ENCODE measurements at places on chromosomes 1 and 21. TPM values are rescaled to one million over a fixed set of nuclear protein-coding genes. Genes with fewer than 3 reads are reported as not detected.

GRCh38 chr1:42231253-42231652 is 66.7 kb upstream of the GUCA2A start:
- no peak for DNase-seq

DNA sequence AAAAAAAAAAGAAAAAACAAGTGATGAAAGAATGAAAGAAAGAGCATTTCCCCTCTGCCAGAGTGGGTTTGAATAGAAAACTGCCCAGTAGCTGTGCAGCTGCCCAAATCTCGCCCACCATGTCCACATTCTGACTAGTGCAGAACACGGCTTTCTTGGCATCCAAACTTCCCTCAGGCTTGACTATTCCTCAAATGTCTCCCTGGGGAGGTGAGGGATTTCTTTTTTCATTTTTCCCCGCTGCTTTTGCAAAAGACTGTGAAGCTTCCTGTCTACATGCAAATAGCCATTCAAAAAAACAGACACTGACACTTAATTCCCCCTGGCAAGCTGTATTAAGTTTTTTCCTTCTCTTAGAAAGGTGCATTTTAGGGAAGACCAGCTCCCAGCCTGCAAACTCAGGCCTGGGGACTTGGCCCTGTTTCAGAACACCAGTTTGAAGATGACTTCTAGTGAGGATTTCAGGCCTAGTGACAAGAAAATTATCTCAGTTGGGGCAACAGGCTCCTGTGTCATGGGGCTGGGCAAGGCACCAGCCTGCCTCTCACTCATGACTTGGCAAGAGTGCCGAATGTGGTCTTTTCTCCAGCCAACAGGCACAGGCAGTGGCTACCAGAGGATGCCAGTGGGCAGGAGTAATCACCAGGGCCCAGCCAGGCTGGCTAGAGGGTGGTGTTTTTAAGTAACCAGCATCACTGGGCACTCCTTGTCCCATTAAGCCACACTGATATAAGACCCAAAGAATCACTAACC is 178.1 kb upstream of the NFIA start:
- DNase-seq, result no peak

ATP5IF1 gene
- 197 TPM for total RNA-seq

DNA sequence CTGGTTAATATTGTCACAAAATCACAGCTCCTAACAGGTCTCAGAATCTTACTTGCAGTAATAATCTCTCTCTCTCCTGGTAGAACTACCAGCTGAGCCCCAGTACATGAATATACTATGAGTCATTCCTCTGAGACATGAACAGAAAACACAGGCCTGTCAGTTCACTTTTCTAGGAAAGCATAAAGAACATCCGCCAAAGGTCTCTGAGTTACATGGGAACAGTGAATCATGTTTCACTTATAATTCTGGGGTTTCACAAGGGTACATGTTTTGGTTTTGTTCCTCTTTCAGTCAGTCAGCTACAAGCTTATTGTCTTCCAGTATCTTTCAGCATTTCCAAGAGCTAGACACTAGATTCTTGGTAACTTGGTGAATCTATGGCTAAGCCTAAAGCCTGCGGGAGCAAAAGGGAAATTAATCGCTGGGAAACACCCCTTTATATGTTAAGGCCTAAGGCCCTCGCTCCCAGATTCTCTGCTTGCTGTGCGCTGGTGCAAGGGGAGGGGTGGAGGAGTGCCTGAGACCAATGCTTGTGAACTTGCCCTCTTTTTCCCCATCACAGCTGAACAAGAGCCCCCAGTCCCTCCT is 31.7 kb downstream of the IFNGR2 start:
- peak; percentile 39 for DNase-seq

DNA sequence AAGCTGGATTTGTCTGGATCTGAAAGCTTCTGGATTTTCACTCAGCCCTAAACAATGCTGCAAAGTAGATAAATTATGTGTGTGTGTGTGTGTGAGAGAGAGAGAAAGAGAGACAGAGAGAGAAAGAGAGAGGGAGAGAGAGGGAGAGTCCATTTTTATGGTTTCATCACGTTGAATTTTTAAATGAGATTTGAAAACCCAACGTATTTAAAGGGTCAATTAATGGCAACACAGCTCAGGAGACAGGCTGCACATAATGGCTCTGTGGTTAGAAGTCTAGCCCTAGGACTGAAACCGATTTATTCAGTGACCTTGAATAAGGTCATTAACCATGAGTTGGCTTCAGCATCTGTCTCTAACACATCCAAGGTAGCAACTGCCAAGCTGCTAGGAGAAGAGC is 35.3 kb upstream of the FMN2 start:
- no peak for DNase-seq

GRCh38 chr1:41758500-41758899 is 160.2 kb downstream of the HIVEP3 start:
- no peak for DNase-seq

DNA sequence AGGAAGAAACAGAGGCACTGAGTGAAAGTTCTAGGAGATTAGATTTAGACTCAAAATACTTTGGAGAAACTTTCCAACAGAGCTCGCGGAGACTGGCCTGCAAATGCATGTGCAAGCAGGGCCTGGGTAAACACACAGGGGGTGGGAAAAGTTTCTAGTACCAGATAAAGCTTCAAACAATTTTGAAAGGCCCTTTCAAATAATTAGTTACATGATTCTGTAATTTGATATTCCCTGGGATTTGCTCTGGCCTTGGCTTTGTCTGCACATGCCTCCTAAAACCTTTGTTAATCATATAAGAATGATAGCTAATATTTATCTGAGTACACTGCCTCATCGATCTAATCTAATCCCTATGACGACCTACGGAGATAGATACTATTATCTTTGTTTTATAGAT is 31.3 kb downstream of the VTCN1 start:
- DNase-seq, result no peak

- no peak for DNase-seq
These were observed 142.2 kb downstream of the NFIA start for GRCh38 chr1:61224609-61225008.

DNA sequence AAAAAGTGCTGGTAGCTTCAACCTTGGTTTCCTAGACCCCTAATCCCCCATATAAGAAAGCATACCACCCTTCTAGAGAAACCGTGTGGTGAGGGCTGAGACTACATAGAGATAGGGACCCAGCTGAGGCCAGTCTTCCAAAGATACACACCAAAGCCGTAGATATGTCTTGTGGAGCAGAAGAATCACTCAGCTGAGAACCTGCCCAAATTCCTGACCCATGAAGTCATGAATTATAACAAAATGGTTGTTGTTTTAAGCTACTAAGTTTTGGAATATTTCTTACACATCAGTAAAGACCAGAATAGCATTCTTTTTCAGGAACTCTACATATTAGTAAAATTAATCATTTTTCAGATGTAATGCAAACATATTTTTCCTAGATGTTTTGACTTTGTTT is 3.3 kb upstream of the SNRPE start:
- DNase-seq, result no peak

DNA sequence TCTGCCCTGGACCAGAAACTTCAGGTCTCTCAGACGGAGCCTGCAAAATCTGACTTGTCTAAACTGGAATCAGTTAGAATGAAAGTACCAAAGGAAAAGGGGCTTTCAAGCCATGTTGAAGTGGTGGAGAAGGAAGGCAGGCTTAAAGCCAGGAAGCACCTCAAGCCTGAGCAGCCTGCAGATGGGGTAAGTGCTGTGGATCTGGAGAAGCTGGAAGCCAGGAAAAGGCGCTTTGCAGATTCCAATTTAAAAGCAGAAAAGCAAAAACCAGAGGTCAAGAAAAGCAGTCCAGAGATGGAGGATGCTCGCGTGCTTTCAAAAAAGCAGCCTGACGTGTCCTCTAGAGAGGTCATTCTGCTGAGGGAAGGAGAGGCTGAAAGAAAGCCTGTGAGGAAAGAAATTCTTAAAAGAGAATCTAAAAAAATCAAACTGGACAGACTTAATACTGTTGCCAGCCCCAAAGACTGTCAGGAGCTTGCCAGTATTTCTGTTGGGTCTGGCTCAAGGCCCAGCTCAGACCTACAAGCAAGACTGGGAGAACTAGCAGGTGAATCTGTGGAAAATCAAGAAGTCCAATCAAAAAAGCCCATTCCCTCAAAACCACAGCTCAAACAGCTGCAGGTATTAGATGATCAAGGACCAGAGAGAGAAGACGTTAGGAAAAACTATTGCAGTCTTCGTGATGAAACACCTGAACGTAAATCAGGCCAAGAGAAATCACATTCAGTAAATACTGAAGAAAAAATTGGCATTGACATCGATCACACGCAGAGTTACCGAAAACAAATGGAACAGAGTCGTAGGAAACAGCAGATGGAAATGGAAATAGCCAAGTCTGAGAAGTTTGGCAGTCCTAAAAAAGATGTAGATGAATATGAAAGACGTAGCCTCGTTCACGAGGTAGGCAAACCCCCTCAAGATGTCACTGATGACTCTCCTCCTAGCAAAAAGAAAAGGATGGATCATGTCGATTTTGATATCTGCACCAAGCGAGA is 46.6 kb downstream of the ZBTB17 start:
- DNase-seq, result no peak

- no peak for DNase-seq
These were observed 45.3 kb downstream of the GPATCH2 start for GRCh38 chr1:217585577-217585976.

- no peak for DNase-seq
These were observed 7.9 kb downstream of the SORT1 start for GRCh38 chr1:109389638-109390341.

- DNase-seq, result peak; percentile 51
These were observed 1.8 kb downstream of the PLEKHO1 start for GRCh38 chr1:150151291-150152181.

OR10K2 gene
- not detected for total RNA-seq

DNA sequence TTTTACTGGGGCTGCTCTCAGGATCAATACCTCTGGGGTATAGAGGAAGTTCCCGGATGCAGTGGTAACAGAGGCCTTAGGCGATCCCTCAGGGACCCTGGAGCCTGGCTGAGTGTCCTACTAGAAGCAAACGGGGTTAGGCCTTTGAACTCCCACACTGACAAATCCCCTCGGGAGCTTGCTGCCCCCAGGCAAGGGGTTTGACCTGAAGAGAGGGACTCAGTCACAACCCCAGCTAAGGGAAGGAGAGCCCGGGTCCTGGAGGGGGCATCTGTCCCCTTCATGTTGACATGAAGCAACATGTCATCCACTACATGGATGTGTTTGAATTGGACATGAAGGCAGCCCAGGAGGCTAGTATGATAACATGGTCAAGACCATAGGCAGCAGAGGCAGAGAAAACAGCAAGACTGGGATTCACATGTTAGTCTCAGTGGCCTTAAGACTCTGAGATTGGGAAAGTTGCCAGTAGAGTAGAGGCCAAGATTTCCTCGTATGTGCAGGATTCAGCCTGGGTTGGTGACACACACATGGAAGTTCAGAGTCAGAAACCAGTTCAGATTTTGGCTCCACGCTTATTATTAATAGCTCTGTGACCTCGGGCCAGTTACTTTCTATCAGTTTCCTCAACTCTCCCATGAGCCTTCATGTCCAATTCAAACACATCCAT is 101.5 kb downstream of the KCNN3 start:
- no peak for DNase-seq

- no peak for DNase-seq
These were observed 7.5 kb upstream of the SH3D21 start for GRCh38 chr1:36298640-36299039.

GRCh38 chr1:41274752-41275545 is 32.8 kb upstream of the SCMH1 start:
- no peak for DNase-seq

GRCh38 chr1:39777306-39777705 is 6.2 kb upstream of the OXCT2 start:
- DNase-seq, result no peak

DIO1 gene
- total RNA-seq, result not detected

- no peak for DNase-seq
These were observed 27.5 kb upstream of the SLC44A3 start for GRCh38 chr1:94792473-94793295.

AMY2A gene
- total RNA-seq, result not detected

- no peak for DNase-seq
These were observed 28.9 kb downstream of the SLC27A3 start for GRCh38 chr1:153804112-153804511.

OR2L2 gene
- total RNA-seq, result 0.06 TPM

DNA sequence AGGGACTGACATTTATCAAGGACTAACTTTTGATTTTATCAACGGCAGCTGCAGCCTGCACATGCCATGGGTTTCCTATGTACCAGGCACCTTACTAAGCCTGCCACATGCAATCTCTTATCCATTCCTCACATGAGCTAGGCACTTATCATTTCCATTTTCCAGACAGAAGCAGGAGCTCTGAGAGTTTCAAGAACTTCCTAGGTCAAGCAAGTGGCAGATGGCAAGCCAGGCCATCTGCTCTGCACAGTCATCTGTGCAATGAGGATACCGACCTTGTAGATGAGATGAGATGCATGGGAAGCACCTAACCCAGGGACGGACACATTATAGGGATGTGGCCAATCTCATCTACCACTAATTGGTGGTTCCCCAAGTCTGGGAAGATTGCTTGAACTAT is 339.4 kb upstream of the USP24 start:
- no peak for DNase-seq

GRCh38 chr1:85502171-85502570 is 37.2 kb upstream of the DDAH1 start:
- DNase-seq, result no peak

- no peak for DNase-seq
These were observed 35.3 kb downstream of the CLIC6 start for GRCh38 chr21:34704119-34704518.

- DNase-seq, result no peak
These were observed 6.5 kb downstream of the IRF2BP2 start for GRCh38 chr1:234603221-234604204.

DNA sequence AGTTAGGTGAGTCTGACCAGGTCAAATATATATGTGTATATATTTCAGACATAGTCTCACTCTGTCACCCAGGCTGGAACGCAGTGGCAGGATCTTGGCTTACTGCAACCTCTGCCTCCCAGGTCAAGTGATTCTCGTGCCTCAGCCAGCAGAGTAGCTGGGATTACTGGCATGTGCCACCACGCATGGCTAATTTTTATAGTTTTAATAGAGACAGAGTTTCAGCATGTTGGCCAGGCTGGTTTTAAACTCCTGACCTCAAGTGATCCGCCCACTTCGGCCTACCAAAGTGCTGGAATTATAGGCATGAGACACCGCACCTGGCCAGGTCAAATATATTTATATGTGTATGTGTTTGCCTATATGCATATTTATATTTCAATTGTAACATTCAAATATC is 581.5 kb upstream of the B3GALT2 start:
- no peak for DNase-seq

GRCh38 chr1:93744299-93744988 is 62.8 kb upstream of the BCAR3 start:
- DNase-seq, result no peak

GRCh38 chr1:150121236-150121862 is 28.4 kb upstream of the PLEKHO1 start:
- DNase-seq, result no peak

OR6N2 gene
- total RNA-seq, result not detected
